Activated CD4-positive, alpha-beta T cell treated with anti-CD3 and anti-CD28 coated beads, Interleukin-2, amount 50 U/mL, for 16 hours (primary cell): ENCODE measurements at places on chromosomes 5 and 9.

DNA sequence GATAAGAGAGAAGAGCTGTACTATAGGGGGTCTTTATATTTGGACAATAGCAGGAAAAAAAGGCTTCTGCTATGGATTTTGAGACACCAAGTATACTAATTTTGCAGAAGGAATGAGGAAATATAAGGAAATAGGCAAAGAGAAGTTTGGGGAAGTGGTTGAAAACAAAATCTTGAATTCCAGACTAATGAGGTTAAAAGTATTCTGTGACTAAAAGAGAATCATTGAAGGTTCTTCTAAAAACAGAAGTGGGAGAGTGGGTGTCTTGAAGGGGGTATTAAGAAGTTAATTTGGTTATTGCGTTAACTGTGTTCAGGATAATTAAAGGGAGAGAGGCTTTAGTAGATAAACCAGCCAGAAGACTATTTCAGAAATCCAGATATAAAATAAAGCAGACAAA is 148.7 kb downstream of the RFK start:
- DNase-seq: no peak

DNA sequence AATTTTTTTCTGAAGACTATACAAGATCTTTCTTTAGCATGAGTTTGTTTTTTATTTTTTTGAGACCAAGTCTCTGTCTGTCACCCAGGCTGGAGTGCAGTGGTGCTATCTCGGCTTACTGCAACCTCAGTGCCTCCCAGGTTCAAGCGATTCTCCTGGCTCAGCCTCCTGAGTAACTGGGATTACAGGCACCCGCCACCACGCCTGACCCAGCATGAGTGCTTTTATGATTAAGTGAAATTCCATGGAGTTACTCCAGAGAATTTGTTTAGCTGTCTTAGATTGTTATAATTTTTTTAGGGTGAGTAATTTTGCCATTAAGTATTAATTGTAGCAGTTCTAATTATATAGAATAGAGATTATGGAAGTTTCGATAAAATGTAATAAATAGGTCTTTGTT is 14.3 kb downstream of the YTHDC2 start:
- DNase-seq: no peak

DNA sequence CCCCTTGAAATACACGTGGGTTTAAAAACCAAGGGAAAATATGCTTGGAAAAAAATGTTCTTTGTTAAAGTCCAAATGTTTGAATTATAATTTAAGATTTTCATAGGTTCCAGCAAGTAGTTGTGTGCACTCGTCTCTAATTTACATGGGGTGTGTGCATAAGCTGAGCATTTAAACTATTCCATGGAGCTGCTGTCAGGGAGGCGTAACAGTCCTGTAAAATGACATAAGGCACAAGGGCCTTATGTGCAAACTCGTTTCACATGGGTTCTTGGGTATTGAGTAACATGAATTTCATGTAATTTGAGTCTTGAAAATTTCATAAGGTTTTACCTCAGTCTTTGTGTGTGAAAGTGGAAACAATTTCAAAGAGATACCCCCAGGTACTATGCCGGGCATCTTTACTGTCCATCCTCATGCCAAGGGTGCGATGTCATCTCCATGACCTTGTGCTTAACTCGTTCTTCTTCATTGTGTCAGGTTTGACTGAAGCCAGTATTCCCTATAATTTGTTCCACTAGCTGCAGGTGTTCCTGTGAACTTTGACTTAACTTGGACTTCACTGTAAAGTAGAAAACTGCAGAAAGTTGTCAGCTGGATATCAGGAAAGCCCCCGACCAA is 359.3 kb downstream of the SH3GL2 start:
- DNase-seq: no peak

- DNase-seq: no peak
Measured at GRCh38 chr5:97297704-97298091, 114.7 kb upstream of the RIOK2 start.

DNA sequence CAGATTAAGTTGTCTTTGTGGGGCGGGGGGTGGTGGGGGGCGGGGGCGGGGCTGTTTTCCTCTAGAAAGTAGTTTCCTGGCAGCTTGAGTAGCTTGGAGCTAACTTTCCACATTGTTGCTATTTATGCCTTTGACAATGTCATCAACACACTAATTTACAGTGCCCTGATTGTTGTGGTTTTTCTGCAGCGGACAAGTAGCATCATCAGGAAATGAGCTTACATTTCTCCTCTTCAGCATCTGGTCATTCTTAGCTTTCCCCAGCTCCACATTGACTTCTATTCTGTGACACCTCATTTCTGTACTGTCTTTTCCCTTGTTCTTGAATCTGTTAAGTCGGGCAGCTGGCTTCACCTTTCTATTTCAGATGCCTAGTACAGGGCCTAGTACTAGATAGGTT is 112.3 kb upstream of the RAD23B start:
- peak; percentile 5 for DNase-seq

GRCh38 chr9:137140151-137141012 is 1.4 kb downstream of the GRIN1 start:
- no peak for DNase-seq

DNA sequence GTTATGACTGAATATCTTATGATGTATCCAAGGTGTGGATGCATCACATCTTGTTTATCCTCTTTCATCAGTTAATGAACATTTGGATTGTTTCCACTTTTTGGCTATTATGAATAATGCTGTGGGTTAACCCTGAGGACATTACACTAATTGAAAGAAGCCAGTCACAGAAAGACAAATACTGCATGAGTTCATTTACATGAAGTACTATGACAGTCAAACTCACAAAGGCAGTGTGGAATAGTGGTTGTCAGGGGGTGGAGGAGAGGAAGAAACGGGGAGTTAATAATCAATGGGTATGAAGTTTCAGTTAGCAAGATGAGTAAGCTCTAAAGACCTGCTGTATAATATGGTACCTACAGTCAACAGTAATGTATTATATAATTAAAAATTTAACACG is 409.4 kb upstream of the CTNND2 start:
- no peak for DNase-seq

DNA sequence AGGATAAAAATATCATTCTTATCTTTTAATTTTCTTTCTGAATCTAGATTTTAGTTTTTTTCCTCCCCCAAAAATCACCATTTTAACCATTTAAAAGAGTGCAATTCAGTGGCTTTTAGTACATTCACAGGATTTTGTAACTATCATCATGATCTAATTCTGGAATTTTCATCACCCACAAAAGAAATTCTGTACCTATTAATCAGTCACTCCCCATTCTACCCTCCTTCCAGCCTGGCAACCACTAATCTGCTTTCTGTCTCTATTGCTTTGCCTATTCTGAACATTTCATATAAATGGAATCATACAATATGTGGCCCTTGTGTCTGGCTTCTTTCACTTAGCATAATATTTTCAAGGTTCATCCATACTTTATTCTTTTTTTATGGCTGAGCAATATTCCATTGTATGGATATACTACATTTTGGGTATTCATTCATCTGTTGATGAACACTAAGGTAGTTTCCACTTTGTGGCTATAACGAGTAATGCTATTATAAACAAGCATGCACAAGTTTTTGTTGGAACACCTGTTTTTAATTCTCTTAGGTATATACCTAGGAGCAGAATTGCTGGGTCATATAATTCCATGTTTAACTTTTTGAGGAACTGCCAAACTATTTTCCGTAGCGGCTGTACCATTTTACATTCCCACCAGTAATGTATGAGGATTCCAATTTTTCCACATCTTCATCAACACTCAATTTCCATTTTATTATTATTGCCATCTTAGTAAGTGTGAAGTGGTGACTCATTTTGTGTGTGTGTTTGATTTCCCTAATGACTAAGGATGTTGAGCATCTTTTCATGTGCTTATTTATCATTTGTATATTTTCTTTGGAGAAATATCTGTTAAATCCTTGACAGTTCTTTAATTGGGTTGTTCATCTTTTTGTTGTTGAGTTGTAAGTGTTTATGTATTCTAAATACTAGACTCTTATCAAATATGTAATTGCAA is 340.3 kb downstream of the CWC27 start:
- no peak for DNase-seq

GRCh38 chr9:134061019-134061687 is 6.7 kb downstream of the BRD3 start:
- DNase-seq: no peak

- no peak for DNase-seq
Measured at GRCh38 chr9:14405176-14405706, 91.3 kb upstream of the NFIB start.

- DNase-seq: no peak
Measured at GRCh38 chr5:59276325-59276675, 617.2 kb downstream of the PDE4D start.

DNA sequence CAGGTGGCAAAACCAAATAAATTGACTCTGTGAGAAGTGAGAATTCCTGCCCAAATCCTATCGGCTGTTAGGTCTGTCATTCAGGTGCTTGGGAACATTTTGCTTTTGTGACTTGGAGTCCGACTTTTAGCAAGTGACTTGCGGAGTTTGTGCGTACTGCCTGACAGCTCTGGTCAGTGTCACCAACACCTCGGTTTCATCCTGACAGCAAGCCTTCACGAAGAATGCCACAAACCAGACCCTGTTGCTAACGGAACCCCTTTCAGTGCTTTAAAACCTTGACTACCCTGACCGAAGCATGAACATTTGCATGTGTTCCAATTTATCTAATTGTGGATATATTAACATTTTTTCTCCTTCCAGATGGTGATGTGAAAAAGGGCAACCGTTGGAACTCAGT is 26.5 kb downstream of the LIX1 start:
- no peak for DNase-seq

- no peak for DNase-seq
Measured at GRCh38 chr9:115804206-115804605, 349.4 kb upstream of the PAPPA start.

- no peak for DNase-seq
Measured at GRCh38 chr9:88979021-88979420, 12.2 kb upstream of the S1PR3 start.

DNA sequence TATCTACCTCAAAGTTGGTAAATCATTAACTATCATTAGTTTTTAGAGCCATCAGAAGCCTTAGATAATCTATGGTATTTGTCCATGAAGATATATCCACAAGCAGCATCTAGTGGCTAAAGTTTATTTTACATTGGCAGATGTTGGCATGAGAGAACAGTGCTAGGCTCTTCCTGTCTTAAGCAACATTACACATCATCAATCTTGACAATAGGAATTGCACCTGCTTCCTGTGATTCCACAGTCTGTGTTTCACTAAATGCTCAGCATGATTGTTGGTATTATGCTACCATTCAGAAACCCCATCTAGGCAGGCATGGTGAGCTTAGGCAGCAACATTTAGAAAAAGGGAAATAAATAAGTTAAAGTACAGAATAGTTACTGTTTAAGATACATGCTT is 246.6 kb downstream of the SLCO4C1 start:
- DNase-seq: no peak

GRCh38 chr5:130488252-130488651 is 584.0 kb downstream of the CHSY3 start:
- DNase-seq: no peak

GRCh38 chr5:178068293-178068692 is 45.0 kb upstream of the N4BP3 start:
- no peak for DNase-seq
